Left kidney (tissue), 8 donors: ENCODE measurements at places on chromosomes 6 and 20.
A peak's percentile ranks its signal among the peaks of the same experiment; 100 is the strongest.

DNA sequence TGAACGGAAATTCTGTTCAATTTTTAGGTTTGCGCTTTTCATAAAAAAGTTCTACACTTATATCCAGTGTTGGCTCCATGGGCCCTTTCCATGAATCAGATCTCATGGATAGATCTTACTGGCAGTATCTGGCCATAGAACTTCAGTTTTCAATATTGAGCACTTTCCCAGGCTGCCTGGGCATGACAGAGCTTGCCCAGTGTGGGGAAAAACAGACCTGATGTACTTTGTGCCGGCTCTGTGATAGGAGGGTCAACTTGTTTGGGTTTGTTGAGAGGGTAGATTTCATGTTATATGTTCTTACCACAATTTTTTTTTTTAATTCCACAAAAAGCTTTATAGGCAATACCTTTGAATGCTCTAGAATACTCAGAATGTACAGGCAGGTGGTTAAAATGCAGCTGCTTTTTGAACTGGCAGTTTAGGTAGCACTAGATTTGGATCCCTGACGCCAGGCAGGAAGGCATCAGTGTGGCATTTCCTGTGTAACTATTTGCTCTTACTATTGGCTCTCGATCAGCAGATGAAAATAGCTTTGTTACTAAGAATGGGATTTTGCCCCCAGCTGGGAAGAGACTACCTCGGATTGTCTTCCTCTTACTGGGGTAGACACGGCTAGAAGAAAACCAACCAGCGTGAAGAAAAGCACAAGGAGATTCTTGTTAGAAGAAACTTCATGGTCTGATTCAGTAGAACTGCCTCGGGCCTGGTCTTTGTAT is 404.9 kb upstream of the SOX4 start:
- DNase-seq, result no peak

DNA sequence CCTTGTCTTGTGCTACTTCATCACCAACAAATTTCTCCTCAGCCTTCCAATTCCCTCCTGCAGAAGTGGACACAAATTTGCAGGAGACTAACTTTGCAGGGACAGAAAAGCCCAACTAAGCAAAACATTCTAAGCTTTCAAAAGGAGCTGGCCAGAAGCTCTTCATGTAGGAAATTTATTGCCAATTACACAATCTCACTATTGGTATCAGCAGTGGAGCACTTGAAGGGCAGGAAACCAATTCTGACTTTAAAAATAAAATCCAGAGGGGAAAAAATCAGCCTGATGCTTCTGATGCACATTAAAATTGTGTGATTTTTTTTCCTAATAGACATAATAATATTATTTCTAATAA is 193.3 kb downstream of the LY86 start:
- no peak for DNase-seq

- no peak for DNase-seq
Measured at GRCh38 chr6:106124015-106124414, 37.9 kb downstream of the PRDM1 start.

DNA sequence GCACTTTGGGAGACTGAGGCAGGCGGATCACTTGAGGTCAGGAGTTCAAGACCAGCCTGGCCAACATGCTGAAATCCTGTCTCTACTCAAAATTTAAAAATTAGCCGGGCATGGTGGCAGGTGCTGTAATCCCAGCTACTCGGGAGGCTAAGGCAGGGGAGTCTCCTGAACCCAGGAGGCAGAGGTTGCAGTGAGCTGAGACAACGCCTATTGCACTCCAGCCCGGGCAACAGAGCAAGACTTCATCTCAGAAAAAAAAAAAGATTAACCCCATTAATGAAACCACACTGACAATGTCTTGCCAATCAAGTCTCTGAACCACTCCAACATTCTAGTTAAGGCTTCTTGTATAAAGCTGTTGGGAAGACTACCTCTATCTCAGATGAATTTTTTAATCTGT is 4.0 kb downstream of the PREP start:
- DNase-seq, result no peak

GRCh38 chr20:57381596-57382503 is 9.3 kb upstream of the RBM38 start:
- no peak for DNase-seq

DNA sequence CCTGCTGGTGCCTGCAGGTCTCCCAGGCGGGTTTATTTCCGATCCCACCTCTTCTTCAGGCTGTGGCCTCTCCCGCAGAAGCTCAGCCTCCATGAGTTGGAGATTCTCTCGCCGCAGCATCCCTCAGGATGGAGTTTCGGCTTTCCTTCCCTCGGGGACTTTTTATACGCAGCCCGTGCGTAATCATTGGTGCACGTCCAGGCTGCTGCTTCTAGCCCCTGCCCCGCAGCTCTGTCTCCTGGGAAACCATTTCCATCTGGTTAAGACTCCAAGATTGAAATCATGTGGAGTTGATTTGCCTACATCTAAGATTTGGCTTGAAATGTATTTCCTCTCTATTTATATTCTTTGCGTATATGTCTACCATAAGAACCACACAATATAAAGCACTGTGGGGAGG is 46.7 kb upstream of the CARMIL1 start:
- no peak for DNase-seq

- DNase-seq, result peak; percentile 36
Measured at GRCh38 chr6:105402090-105402938, 568 bp downstream of the PREP start.

GRCh38 chr20:4750381-4750780 is 28.7 kb downstream of the PRND start:
- no peak for DNase-seq

DNA sequence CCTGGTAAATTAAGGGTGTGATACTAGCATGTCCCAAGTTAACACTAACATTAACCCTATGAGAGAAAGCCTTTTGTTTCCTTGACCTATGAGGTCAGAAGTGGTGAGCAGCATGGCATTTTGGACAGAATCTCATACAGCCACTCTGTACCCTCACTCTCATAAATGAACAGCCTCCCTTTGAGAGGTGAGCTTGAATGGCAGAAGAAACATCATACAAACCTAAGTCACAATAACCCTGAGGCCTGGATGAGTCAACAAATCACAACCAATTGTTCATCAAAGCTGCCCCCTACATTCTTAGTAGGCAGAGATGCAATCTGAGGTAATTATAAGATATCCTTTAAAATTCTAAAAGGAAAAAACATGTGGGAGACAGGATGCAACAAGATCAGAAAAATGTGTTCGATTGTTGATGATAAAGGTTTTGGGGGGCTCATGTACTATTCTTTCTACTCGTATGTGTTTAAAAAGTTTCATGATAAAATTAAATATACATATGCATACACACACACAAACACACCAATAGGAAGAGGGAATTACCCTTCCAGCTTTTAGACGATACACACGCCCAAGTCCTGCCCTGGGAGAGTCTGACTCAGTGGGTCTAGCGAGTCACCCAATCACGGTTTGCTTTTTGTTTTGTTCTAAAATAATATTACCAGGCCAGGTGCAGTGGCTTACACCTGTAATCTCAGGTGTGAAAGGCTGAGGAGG is 117.3 kb downstream of the ARHGAP18 start:
- DNase-seq, result no peak

DNA sequence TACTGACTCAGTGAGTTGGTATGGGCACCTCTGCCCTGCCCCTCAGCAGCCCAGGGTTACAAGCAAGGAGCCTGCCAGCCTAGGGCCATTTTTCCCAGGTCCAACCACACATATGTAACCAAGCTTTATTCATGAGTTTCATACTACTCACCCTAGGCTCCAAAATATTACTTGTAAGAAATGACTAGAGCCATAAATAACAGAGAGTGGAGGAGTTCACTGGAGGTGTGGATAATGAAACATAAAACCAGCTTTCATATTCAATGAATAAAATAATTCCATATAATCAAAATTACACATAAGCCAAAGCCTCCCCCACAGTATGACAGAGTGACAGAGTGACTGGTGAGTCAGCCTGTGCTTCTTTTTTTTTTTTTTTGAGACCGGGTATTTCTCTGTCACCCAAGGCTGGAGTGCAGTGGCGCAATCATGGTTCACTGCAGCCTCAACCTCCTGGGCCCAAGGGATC is 229.8 kb upstream of the SASH1 start:
- no peak for DNase-seq

- DNase-seq, result no peak
Measured at GRCh38 chr6:121201105-121201504, 133.2 kb downstream of the TBC1D32 start.

DNA sequence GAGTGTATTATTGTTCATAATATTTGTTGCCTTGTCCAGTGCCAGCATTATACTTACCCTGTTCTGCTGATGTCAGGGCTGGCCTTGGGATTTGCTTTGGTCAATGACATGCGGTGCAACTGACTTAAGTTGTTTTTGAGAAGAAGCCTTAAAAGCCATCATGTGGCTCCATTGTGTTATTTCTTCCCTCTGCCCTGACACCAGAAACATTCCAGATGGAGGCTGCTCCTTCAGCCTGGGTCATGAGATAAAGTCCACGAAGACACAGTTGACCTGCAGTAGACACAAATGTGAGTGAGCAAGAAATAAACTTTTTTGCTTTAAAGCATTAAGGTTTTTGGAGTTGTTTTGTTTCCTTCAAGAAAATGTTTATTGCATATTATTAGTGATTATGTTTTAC is 7.5 kb upstream of the HINT3 start:
- DNase-seq, result no peak

DNA sequence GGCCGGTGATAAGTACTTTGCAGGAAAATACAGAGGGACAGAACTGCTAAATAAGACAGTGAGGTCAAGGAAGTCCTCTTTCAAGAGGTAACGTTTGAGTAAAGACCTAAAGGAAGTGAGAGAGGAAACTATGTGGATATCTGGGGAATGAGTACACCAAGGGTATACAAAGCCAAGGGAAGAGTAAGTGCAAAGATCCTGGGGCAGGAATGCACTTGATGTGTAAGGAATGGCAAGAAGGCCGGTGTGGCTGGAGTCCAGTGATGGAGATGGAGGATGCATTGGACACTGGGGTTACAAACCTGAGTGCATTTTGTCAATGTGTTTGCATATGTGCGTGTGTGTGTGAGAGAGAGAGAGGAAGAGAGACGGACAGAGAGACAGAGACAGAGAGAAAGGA is 32.1 kb upstream of the TGM2 start:
- DNase-seq, result no peak

GRCh38 chr6:168837254-168838036 is 396.5 kb downstream of the SMOC2 start:
- no peak for DNase-seq

DNA sequence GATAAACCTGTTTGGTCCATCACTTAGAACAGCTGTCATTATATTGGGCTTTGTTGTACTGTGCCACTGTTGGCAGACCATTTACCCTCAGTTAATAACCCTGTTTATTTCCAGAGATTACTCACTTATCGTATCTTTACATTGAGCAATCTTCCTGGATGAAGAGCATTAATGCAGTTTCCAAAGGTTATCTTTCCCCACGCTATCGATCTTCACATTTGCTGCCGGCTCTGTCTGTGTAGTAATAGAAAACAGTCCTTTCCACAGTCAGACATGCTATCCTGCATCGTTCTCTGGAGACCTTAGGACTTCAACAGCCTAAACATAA is 27.4 kb downstream of the GHRH start:
- no peak for DNase-seq

DNA sequence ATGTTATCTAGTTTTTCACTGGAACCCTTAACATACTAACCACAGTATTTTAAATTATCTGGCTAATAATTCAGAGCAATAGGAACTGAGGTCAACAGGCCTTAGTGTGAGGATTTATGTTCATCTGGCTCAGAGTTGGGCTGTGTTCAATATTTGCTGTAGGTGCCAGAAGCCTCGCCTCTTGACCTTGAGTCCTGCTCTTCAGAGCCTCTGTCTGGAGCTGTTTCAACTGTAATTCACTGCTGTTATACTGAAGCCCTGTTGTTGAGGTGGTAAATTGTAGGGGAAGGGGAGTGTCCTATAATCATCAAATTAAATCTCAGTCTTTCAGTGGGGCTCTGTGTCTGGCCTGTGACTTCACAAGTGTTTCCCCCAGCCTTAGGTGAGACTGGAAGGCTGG is 184.4 kb downstream of the CDH26 start:
- DNase-seq, result no peak

GRCh38 chr6:126337323-126337722 is 2.6 kb upstream of the CENPW start:
- no peak for DNase-seq

GRCh38 chr6:14472986-14473337 is 355.4 kb downstream of the CD83 start:
- no peak for DNase-seq

GRCh38 chr6:133083248-133083967 is 157.7 kb upstream of the EYA4 start:
- DNase-seq, result no peak

- DNase-seq, result no peak
Measured at GRCh38 chr6:135087803-135088202, 33.2 kb upstream of the HBS1L start.

- no peak for DNase-seq
Measured at GRCh38 chr6:142627474-142627873, 317.5 kb downstream of the HIVEP2 start.

DNA sequence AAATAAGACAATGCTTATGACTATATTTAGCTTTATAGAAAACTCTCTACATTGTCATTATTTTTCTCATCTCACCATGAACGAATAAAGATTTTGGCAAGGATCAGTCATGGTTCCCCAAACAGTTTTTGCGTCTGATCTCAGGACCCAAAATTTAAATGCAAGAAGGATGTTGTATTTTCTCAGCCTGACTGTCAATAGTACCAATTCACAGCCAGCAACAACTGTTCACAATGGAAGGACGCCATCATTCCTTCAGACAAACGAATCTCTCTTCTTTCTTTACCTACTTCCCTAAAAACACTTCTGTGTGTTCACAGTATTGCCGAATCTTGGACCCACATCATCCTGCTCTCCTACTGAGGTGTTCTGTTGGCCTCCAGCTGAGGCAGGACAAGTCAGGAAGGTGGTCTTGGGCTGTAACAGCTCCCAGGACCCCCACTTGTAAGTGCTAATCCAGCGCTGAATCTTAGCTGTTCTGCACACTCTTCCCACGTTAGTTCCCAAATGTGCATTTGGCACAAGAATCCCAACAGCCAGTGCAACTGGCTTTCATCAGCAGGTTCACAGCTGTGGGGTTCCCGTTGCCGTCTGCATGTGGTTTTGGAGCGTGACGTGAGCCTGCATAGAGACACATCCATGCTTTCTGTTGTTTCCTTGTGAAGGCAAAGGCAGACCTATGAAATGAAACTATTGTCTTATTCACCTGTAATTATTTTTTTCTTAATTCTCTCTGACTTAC is 600.0 kb downstream of the QKI start:
- no peak for DNase-seq

- no peak for DNase-seq
Measured at GRCh38 chr6:123515715-123516114, 121.0 kb downstream of the TRDN start.

- no peak for DNase-seq
Measured at GRCh38 chr20:53954723-53955658, 115.4 kb downstream of the BCAS1 start.

GRCh38 chr6:22333802-22334201 is 37.0 kb upstream of the PRL start:
- DNase-seq, result no peak
